ENCODE measurements at places on chromosomes 13 and 19. TPM values are rescaled to one million over a fixed set of nuclear protein-coding genes. Genes with fewer than 3 reads are reported as not detected.

Gene ATG4D
- polyA plus RNA-seq = 12.8 TPM

Gene HNRNPL
- polyA plus RNA-seq = 189 TPM

Gene PLPP2
- 1.8 TPM for polyA plus RNA-seq

Gene ATP4B
- not detected for polyA plus RNA-seq

Gene PROZ
- polyA plus RNA-seq = not detected

Gene GPR12
- not detected for polyA plus RNA-seq

Gene EID2B
- 4.0 TPM for polyA plus RNA-seq

Gene S1PR2
- 29.6 TPM for polyA plus RNA-seq

Gene SACS
- polyA plus RNA-seq = 41.9 TPM

Gene LILRA2
- not detected for polyA plus RNA-seq

Gene GJB2
- polyA plus RNA-seq = 0.09 TPM

Gene OR4F17
- not detected for polyA plus RNA-seq

Gene ZNF285
- 0.94 TPM for polyA plus RNA-seq

Gene ZFP28
- 7.5 TPM for polyA plus RNA-seq

Gene AXL
- polyA plus RNA-seq = 231 TPM

Gene DIRAS1
- polyA plus RNA-seq = 7.3 TPM

Gene TLE2
- polyA plus RNA-seq = 1.8 TPM

Gene CLEC11A
- 23.4 TPM for polyA plus RNA-seq

Gene LPAR6
- 6.8 TPM for polyA plus RNA-seq

Gene ZSCAN4
- polyA plus RNA-seq = not detected

Gene KLHL1
- polyA plus RNA-seq = not detected

Gene WDR88
- not detected for polyA plus RNA-seq

Gene CPB2
- not detected for polyA plus RNA-seq

Gene ZNF536
- 0.16 TPM for polyA plus RNA-seq

Gene PALM3
- polyA plus RNA-seq = 0.20 TPM

Gene LRRC63
- polyA plus RNA-seq = not detected

Gene COX6B2
- polyA plus RNA-seq = 0.03 TPM

Gene NLRP12
- polyA plus RNA-seq = not detected

Gene SAMD4B
- polyA plus RNA-seq = 33.0 TPM

Gene ZNF613
- 4.6 TPM for polyA plus RNA-seq

Gene ZNF85
- 7.0 TPM for polyA plus RNA-seq

Gene CCDC70
- not detected for polyA plus RNA-seq

Gene ARL11
- not detected for polyA plus RNA-seq

Gene LMTK3
- polyA plus RNA-seq = not detected

Gene KLK15
- polyA plus RNA-seq = not detected

Gene HSD17B14
- 4.5 TPM for polyA plus RNA-seq

Gene IGFL3
- not detected for polyA plus RNA-seq

Gene ZNF730
- polyA plus RNA-seq = 1.4 TPM

Gene SMAD9
- polyA plus RNA-seq = 3.5 TPM

Gene ZNF541
- 0.02 TPM for polyA plus RNA-seq

Gene TNFSF11
- polyA plus RNA-seq = not detected

All from fibroblast of lung (primary cell).